ENCODE measurements at places on chromosomes 5 and 9. TPM values are rescaled to one million over a fixed set of nuclear protein-coding genes. Genes with fewer than 3 reads are reported as not detected.

The PALM2AKAP2 gene
- 3.3 TPM for total RNA-seq

The CDC20B gene
- total RNA-seq: not detected

The GMCL2 gene
- not detected for total RNA-seq

The PTPDC1 gene
- 6.4 TPM for total RNA-seq

The APBA1 gene
- 1.7 TPM for total RNA-seq

The C9orf50 gene
- total RNA-seq: not detected

The BRINP1 gene
- total RNA-seq: not detected

The UAP1L1 gene
- total RNA-seq: 1.2 TPM

The C7 gene
- total RNA-seq: not detected

The B4GALT7 gene
- total RNA-seq: 34.1 TPM

The NUDT2 gene
- 45.5 TPM for total RNA-seq

The CLIC3 gene
- total RNA-seq: 8.7 TPM

The PCDHGA11 gene
- total RNA-seq: 0.94 TPM

The SLC35D2 gene
- total RNA-seq: 17.2 TPM

The STK10 gene
- 25.8 TPM for total RNA-seq

Measured in hair follicular keratinocyte (primary cell).